SHP77 treated with DMSO at 0.1 percent for 48 hours (cell line): ENCODE measurements at places on chromosomes 16 and 17.

DNA sequence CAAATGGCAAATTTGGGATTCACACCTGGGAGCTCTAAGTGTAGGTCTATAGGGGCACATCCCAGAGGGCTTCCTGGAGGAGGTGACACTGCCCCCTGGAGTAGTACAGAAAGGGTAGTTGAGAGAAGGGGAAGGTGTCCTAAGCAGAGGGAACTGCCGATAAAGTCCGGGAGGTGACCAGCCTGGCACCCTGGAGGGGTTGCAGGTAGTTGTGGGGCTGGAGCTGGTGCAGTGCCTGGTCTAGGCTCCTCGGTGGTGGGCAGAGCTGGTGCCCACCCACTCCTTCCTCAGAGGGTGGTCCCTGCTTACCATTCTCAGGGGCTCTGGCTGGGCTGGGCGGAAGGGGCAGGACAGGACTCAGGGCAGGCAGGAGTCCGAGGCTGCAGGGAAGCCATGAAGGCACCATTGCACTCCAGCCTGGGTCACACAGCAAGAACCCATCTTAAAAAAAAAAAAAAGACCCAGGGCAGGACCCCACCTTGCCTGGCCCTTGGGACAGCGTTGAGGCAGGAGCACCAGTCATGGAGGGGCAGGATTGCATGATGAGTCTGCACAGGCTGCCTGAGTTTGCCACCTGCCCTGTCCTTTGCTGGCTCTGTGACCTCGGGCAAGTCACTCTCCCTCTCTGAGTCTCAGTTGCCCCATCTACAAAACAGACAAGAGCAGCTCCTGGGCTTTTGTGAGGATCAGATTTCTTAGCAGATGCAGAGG lies 43.8 kb downstream of the LAT start:
- DNase-seq, result no peak

GRCh38 chr17:68301438-68301959 lies 10.2 kb downstream of the ARSG start:
- DNase-seq, result no peak

- DNase-seq, result no peak
Observed at GRCh38 chr17:82752371-82753200, 721 bp downstream of the TBCD start.

- DNase-seq, result no peak
Observed at GRCh38 chr16:54177052-54177861, 109.3 kb downstream of the IRX3 start.

GRCh38 chr16:75289189-75289588 lies 37.8 kb upstream of the BCAR1 start:
- no peak for DNase-seq

DNA sequence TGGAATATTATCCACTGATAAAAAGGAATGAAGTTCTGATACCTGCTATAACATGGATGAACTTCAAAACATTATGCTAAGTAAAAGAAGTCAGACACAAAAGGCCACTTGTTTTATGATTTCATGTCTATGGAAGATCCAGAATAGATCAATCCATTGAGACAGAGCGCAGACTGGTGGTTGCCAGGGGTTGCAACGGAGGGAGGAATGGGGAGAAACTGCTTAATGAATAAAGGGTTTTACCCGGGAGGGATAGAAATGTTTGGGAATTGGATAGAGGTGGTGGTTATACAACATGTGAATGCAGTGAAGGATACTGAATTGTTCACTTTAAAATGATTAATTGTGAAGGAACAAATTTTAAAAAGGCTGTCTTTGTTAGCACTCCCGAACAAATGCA lies 30.2 kb downstream of the WDR59 start:
- DNase-seq, result no peak

- no peak for DNase-seq
Observed at GRCh38 chr17:66966298-66966697, 1.8 kb downstream of the CACNG4 start.

DNA sequence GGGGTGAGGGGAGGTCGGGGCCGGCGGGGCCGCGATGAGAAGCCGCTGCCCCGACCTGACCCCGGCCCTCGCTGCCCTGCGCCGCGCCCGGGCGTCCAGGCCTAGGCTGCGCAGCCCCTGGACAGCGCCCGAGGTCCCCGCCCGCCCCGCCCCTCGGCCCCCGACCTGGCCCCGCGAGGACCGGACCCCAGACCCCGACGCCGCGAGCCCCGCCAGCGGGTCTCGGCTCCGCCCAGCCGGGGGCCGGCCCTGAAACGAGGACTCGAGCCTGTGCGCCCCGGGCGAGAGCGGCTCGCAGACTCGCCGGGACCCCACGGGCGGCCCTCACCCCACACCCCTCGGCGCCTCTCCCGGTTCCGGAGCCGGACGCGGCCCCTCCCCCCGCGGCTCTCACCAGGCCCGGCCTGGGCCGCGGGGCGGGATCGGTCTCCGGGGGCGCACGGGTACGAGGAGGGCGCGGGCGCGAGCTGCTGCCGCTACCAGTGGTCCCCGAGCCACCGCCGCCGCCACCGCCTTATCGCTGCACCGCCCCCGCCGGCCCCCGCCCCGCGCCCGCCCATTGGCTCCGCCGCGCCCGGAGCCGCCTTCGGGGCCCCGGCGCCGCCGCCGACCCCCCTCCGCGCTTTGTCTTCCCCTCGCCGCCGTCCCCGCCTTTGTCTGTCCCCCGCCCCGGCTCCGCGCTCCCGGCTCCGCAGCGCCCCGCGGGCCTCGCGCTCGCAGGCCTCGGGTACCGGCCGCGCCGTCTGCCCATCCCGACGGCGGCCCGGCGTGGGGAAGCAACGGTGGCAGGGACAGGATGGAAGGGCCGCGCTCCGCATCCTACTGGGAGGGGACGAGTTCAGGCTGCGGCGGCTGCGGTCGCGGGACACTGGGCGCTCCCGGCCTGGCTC lies at the start of gene LIMD2:
LIMD2 (minus strand) TSS at position 488 of the 890 bp plus-strand sequence. CDS start 827 bp downstream, outside the sequence.
- no peak for DNase-seq
